Small intestine (tissue), 16 donors: ENCODE measurements at places on chromosomes 3 and 15. TPM values are rescaled to one million over a fixed set of nuclear protein-coding genes. Genes with fewer than 3 reads are reported as not detected.

- no peak for DNase-seq
Measured at GRCh38 chr15:75431682-75432081, 19.8 kb downstream of the SIN3A start.

GRCh38 chr3:132522353-132522752, 74.7 kb upstream of the ACKR4 start:
- no peak for DNase-seq

DNA sequence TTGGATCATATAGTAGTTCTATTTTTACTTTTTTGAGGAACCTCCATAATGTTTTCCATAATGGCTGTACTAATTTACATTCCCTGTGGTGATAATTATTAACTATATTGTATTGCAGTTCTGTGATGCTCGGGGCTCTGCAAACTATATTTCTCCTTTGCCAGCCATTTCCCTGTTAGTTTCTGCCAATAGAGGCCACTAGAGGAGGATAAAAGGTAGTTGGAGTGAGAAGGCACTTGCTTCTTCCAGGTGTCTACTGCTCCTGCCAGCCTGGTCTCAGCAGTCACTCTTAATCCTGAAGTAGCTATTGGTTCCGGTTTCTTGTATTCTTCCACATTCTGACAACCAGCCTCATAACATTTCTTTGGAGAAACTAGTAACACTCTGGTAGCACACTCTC, 233.9 kb upstream of the GBE1 start:
- no peak for DNase-seq

- DNase-seq, result no peak
Measured at GRCh38 chr3:133206921-133207320, 168.7 kb downstream of the TMEM108 start.

GRCh38 chr3:12143949-12144504, 14.7 kb downstream of the TIMP4 start:
- no peak for DNase-seq

DNA sequence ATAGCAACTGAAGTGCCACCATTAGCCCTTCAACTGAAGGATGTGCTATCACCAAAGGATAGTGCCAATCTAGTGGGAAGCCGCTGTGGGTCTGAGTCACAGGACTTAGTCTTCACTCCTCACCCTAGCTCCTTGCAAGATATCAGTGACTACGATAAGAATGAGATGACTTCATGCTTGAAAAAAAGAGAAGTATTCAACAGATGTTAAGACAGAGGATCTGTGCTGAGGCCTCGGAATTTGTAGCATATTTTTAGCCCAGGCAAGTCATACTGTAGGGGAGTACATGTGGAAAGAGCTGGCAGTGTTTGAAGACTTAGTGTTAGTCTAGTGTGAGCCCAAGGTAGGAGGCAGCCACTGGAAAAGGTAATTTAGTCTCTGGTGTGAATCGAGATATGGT, 270.7 kb upstream of the LRTM1 start:
- no peak for DNase-seq

- DNase-seq, result no peak
Measured at GRCh38 chr3:120119846-120120510, 25.7 kb upstream of the GSK3B start.

- no peak for DNase-seq
Measured at GRCh38 chr15:57237301-57237642, 139.0 kb upstream of the CGNL1 start.

DNA sequence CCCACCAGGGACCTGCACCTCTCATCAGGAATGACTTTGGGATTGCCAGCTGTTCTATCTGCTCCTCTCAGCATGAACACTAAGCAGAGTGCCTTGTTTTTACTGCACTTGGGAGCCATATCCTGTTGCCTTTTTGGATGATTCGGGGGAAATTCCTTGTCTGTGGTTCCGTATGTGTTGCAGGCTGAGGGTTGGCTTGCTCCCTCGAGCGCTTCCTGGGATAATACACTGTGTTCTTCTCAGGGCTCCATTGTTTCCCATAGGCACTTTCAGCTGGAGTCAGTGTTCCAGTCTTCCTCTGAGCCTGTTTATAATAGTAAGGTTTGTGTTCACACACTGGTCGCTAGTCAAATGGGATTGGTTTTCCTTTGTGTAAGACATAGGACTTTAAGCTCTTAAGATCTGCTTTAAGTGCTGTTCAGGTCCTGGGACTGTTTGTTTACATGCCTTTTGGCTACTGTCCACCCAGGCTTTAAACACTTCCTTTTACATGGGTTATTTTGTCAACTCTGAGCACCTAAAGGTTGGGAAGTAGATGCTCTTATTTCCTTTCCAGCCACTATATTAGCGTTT, 23.4 kb downstream of the BOC start:
- no peak for DNase-seq

DNA sequence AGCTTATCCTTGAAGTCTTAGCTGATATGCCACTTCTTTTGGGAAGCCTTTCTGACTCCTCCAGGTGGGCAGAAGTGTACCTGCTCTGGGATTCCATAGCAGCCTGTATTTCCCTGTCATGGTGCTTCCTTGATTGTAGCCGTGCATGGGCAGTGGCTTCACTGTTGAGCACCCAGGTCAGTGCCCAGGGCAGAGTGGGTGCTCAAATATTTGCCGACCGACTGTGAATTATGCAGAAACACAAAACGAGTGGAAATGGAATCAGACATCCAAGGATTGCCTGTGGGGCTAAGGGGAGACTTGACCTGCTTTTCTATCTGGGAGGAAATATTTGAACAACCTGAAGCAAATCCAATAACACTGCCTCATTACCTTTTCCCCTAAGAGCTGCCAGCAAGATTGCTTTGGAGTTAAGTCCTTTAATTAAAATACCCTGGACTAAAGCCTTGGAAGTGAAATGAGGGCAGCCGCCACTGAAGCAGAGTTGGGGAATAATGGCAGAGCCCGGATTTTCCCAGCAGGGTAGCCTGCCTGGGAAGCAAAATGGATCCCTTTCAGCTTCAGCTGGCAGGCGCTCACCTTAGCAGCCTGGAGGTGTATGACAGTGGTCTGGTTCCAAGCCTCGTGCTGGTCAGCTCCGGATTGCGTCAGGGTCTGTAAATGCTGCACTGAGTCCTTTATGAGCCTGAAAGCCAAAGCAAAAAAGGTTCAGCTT, 14.9 kb downstream of the ACOX2 start:
- DNase-seq, result no peak

DNA sequence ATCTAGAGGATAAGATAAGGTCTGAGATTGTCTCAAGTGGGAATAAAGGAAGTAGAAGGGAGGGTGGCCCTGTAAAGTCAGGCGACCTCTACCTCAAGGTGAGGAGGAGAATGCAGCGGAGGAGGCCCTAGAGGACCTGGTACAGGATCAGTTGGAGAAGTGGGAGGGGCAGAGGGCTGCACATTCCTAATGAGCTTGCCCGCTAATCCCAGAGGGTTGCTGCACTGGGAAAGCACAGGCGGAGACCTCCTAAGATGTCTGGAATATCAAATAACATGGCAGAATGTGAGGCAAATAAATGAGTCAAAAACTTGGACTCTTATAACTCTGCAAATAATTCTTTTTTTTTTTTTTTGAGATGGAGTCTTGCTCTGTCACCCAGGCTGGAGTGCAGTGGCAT, 30.2 kb upstream of the VPS8 start:
- DNase-seq, result no peak

GRCh38 chr15:51121118-51121517, 26.4 kb upstream of the TNFAIP8L3 start:
- no peak for DNase-seq

DNA sequence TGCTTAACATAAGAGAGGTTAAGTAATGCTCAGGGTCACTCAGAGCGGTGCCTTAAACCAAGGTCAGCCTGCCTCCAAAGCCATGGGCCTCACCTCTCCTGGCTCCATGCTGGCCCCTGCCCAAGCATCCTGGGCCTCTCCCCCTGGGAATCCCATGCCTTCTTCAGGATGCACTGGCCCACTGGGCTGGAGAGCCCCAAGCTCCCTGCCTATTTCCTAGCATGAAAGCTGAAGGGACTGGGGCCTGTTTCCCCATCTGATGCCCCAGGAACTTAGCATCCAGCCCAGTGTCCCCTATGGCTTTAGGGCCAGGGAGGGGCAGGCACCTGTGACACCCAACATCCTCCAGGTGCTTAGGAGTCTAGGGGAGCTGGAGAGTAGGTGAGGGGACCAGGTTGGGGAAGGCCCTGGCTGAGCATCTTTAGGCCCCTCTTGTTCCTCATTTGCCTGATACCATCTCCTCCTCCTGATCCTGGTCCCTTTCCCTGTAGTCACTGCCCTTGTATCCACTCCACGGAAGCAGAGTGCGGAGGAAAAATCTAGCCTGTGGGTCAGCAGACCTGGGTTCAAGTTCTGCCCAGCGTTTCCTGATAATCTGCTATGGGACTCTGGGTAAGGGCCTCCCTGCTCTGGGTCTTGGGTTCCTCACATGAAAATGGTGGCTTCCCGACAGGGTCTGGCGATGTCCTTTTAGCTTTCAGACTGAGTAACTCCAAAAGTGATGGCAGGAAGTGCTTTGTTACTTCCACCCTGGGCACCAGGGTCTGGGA, 28.6 kb downstream of the EHD4 start:
- no peak for DNase-seq

- DNase-seq, result no peak
Measured at GRCh38 chr3:68479779-68480178, 452.6 kb downstream of the TAFA4 start.

DNA sequence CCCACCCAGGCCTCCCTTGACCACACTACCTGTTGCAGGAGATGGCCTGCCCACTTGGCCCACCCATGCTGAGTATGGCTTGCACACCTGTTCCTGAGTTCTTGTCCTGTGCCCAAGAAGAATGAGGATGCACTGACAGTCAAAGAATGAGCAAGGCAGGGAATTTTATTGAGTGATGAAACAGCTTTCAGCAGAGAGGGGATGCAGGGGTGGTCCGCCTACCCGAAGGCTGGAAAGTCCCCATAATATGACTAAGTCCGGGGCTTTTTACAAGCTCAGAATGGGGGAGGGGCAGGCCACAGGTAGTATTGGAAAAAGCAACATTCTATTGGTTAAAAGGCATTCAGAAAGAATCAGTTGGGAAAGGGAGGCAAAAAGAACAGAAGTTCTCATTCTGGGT, 29.9 kb upstream of the RNU6-1 start:
- no peak for DNase-seq

GRCh38 chr3:4687167-4687566, 194.0 kb downstream of the ITPR1 start:
- DNase-seq, result no peak

DNA sequence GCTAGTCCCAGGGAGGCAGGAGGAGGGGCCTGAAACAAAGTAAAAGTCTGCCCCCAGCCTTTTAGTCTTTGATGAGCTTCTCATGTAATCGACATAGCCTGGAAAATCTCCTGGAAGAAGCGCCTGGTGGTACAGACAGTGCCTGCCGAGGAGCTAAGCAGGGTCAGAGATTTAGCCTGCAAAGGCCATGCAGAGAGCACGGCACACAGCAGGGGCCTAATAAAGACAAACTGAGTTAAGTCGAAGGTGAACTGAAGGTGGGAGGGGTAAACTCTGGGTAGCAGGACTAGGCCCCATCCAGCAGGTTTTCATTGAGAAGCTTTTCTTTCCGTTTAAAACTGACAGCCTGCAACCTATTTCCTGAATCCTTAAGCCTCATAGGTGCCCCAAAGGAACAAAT, 115.5 kb upstream of the ABHD17C start:
- no peak for DNase-seq

DNA sequence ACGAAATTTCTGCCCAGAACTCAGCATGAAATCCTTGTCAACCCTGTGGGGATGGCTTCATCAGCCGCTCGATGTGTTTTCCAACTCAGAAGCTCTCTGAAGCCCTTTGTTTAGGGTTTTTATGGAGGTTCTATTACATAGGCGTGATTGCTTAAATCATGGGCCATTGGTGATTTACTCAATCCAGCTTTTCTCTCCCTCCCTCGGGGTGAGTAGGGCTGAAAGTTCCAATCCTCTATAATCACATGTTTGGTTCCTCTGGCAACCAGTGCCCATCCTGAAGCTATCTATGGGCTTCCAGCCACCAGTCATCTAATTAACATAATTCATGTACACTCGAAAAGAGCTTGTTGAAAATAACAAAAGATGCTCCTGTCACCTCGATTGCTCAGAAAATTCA, 51.6 kb downstream of the GATM start:
- DNase-seq, result no peak

DNA sequence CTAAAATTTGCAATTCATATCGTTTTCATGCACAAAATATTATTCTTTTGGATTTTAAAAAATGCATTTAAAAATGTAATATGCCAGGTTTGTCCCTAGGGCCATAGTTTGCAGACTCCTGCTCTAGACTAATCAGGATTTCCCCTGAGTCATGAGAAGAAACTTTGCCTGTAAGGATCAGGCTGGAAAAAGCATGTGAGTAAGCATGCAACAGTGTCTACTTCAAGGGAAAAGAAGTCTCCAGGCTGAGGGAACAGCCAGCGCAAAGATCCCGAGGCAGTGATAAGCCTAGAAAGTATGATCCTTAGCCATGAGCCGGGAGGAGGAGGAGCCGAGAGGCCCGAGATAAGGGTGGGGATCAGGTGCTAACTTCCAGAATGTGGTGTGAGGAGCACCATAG, 382.8 kb upstream of the CFAP20DC start:
- DNase-seq, result no peak

- no peak for DNase-seq
Measured at GRCh38 chr15:93495799-93496637, 407.0 kb upstream of the RGMA start.

DNA sequence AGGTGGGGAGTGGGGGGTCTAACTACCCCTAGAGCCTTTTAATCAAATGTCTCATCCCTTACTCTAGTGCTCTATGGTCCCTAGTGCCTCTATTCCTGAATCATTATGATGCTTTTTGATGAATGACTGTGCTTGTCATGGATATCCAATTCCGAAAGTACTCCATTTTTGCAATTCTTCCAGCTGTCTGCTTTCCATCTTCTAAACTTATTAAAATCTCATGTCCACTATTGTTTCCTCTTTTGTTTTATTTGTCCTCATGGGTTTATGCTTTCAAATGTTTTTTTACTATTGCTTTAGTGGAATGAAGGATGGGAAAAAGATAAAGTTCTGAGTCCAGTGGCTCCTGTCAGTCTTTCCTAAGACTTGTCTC, 77.2 kb upstream of the KCNMB2 start:
- no peak for DNase-seq

GRCh38 chr3:170572665-170573253, 13.1 kb downstream of the SLC7A14 start:
- DNase-seq, result no peak

MEX3B gene
- 0.95 TPM for polyA plus RNA-seq

IQCF5 gene
- not detected for polyA plus RNA-seq

DISP2 gene
- polyA plus RNA-seq, result 12.2 TPM

CHRD gene
- polyA plus RNA-seq, result 0.27 TPM

SLC28A2 gene
- polyA plus RNA-seq, result 36.0 TPM

NRG4 gene
- 0.92 TPM for polyA plus RNA-seq

NANOGP8 gene
- polyA plus RNA-seq, result not detected

SLC12A1 gene
- not detected for polyA plus RNA-seq

UROC1 gene
- 0.27 TPM for polyA plus RNA-seq

IMPDH2 gene
- 62.4 TPM for polyA plus RNA-seq

ARL14 gene
- polyA plus RNA-seq, result 120 TPM

KIF9 gene
- polyA plus RNA-seq, result 9.0 TPM

ERICH6 gene
- polyA plus RNA-seq, result 0.04 TPM

CHL1 gene
- polyA plus RNA-seq, result under 0.01 TPM

MORC1 gene
- polyA plus RNA-seq, result not detected

IL12A gene
- not detected for polyA plus RNA-seq

SPINK8 gene
- polyA plus RNA-seq, result not detected

CCR3 gene
- polyA plus RNA-seq, result not detected

DPPA4 gene
- not detected for polyA plus RNA-seq
